ENCODE measurements at places on chromosomes 4 and X.

DNA sequence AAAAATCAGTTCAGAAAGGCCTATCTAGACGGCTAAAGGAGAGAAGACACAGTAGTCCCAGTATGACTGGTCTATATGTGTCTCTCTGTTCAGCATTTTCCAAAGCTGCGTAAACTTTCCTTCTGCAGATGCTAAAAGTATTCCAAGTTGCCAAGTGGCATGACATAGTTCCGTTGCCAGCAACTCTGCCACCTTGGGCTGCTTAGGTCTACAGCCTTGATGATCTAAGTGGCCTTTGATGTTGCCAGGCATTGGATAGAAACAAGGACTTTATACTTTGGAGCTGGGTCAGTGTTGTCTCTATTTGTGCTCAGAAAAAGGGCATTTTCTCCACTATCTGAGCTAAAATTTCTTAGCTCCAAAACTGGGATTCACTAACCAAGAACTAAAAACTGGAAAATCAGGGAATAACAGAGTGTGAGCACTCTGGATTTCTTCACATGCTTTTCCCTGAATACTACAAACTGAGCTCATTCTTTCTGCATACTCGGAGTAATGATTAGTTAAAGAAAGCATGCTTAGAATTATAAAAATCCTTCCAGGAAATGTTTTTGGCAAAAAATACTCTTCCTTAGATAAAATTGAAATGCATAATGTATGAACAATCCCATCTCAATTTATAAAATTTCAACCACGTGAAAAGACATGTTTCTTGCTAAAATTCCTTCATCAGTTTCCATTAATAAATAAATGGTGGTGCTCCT, 191.4 kb downstream of the ADAMTS3 start:
- DNase-seq, result no peak

DNA sequence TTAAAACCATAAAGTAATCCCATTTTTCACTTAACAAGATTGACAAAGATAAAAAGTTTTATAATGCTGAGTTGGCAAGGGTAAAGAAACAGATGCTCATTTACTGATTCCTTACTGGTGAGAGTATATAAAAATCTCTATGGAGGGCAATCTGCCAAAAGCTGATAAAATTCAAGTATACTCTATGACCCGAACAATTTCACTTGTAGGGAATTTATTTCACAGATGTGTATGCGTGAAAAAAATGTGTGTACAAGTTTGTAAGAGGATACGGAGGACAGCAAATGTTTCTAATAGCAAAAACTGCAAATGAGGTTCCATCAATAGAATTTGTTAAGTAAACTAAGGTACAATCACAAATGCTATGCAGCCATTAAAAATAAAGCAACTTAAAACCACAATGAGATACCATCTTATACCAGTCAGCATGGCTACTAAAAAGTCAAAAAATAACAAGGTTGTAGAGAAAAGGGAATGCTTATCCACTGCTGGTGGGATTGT, 23.4 kb downstream of the DHX15 start:
- no peak for DNase-seq

DNA sequence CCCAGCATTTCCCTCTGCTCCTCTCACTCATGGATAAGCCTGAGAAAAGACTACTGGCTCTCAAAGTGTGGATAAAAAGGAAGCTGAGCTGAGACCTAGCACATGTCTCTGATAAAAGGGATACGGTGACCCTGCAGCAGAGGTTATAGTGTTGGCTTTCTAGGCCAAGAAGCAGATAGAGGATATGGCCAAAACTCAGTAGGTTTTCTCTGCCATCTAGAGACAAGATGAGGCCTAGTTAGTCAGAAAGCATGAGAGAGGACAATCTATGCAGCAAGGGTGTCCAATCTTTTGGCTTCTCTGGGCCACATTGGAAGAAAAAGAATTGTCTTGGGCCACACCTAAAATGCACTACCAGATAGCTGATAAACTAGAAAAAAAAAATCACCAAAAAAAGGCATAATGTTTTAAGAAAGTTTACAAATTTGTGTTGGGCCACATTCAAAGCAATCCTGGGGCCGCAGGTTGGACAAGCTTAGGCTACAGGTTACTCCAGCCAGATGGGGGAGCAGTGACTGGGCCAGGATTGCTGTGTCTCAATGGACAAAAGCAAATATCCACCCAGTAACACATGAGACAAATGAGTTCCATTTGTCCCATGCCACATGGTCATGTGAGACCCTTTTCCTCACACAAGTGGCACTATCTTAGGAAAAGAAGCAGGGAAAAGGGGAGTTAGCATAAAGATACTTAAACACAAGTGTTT, 411.4 kb downstream of the INPP4B start:
- DNase-seq, result no peak

DNA sequence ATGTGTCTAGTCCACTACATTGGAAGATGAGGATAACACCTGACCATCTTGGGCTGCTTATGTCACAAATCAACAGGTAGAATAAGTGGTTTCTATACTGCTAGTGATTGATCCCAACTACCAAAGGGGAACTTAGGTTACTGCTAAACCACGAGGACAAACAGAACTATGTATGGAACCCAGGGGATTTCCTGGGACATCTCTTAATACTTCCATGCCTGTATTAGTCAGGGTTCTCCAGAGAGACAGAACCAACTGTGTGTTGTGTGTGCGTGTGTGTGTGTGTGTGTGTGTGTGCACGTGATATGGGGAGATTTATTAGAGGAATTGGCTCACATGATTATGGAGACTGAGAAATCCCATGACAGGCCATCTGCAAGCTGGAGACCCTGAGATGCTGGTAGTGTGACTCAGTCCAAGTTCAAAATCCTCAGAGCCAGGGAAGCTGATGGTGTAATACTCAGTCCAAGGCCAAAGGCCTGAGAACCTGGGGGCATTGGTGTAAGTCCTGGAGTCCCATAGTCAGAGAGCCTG, 16.2 kb upstream of the AFF1 start:
- DNase-seq, result no peak

- DNase-seq, result no peak
Observed at GRCh38 chr4:99762728-99763127, 53.9 kb upstream of the DAPP1 start.

DNA sequence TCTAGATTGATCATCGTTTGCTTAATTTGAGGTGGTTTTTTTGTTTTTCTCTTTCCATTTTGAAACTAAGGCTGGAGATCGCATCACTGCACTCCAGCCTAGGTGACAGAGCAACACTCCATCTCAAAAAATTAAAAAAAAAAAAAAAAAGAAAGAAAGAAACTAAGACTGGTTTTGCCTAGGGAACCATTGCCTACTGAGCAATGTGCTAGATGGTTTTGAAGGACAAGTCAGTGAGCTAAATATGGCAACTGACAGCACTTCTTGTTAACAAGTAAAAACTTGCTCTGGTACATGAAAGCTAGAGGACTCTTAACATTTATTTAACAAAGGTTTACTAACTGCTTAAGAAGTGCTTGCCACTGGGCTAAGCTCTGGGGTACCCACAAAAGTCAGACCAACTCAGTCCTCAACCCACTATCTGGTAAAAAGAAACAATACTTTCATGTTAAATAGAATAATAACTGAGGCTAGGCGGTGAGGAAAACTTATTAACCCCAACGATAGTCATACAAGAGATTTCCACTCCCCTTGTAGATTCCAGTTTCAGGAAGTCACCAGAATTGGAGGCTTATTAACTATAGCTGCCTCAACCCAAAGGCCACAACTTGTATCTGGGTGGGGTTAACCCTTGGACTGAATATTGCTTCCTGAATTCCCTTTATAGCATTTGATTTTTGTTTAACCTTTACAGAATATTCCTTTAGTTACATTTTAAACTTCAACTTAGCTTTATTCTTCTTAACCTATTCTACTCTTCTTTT, 111.6 kb downstream of the FRYL start:
- no peak for DNase-seq

GRCh38 chr4:88230969-88231771, 53.2 kb downstream of the PPM1K start:
- no peak for DNase-seq

- no peak for DNase-seq
Observed at GRCh38 chr4:55312489-55313101, 33.4 kb upstream of the SRD5A3 start.

Data from esophagus squamous epithelium (tissue), 5 donors.